ENCODE measurements at places on chromosomes 7 and 10. TPM values are rescaled to one million over a fixed set of nuclear protein-coding genes. Genes with fewer than 3 reads are reported as not detected.

- DNase-seq, result no peak
- no peak overlapping the region for H3K27ac ChIP-seq
- no peaks in the 10 kb centered on the region for H3K27me3 ChIP-seq
- H3K4me3 ChIP-seq, result no peak overlapping the region
Measured at GRCh38 chr7:17134786-17135185, 163.7 kb upstream of the AHR start.

DNA sequence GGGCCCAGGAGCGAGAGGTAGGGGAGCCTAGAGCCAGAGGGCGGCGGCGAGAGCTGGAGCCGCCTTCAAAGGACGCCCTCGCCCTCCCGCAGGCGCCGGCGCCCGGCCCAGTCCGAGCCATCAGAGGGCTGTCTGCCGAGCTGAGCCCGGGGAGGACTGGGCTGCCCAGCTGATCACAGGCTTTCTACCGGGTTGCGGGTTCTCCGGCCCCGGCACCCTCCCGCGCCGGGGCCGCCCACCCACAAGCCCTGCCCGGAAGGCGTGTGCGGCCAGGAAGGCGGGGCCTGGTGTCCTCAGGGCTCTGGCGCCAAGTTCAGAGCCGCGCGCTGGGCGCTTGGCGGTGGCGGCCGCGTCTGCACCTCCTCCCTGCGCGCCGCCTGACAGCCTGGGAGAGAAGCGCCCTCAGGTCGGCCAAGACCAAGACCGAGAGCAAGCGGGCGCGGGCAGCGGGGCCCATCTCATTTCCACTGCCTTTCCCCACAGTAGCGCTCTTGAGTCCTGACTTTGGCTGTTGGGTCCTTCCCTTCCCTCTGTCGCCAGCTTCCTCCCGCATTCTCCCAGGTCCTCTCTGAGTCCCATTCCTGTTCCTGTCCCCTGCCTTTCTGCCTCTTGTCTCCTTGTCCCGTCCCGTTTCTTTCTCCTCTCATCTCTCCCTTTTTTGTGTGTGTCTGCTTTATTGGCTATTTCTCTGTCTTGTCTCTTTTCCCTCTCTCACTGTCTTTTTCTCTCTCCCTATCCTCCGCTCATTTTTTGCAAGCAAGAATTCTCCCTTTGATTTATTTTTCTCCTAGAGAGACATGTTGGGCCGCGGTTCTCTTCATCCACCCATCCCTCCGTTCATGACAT, 60.6 kb upstream of the MSMB start:
- peak; percentile 33 for DNase-seq
- no peaks in the 10 kb centered on the region for H3K27me3 ChIP-seq

GRCh38 chr10:3107426-3107961, 40.1 kb downstream of the PFKP start:
- no peaks in the 10 kb centered on the region for H3K27me3 ChIP-seq
- peaks cover 21% of the 10 kb centered on the region for H3K36me3 ChIP-seq
- no peak overlapping the region for H3K27ac ChIP-seq
- no peaks in the 10 kb centered on the region for H3K4me1 ChIP-seq
- no peak for DNase-seq
- no peak overlapping the region for H3K4me3 ChIP-seq

DNA sequence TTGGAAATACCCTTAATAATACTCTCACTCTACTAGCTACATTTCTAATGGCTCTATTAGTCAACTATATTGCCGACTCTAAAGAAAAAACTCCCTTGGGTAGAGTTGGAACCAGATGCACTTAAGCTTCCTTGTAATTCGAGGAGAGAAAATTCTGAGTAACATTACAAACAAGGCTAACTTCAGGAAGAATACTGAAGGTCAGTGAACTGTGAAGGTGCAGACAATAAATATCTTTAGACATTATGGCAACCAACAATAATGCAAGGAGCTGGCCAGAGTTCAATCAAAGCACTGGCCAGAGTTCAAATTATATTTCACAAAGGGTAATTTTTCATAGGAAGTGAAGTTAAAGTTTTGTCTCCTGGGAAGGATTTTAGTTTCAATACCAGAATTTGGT, 40.7 kb upstream of the MRLN start:
- DNase-seq, result peak; percentile 21
- peaks cover 38% of the 10 kb centered on the region for H3K36me3 ChIP-seq
- H3K27me3 ChIP-seq, result no peaks in the 10 kb centered on the region
- no peak overlapping the region for H3K27ac ChIP-seq
- H3K4me1 ChIP-seq, result no peaks in the 10 kb centered on the region

GRCh38 chr10:23063973-23064812, 31.2 kb upstream of the MSRB2 start:
- no peaks in the 10 kb centered on the region for H3K27me3 ChIP-seq
- no peak overlapping the region for H3K27ac ChIP-seq
- no peaks in the 10 kb centered on the region for H3K36me3 ChIP-seq
- DNase-seq, result no peak

GRCh38 chr10:86944471-86944870, 12.9 kb downstream of the MMRN2 start:
- H3K4me1 ChIP-seq, result peaks cover 3% of the 10 kb centered on the region

DNA sequence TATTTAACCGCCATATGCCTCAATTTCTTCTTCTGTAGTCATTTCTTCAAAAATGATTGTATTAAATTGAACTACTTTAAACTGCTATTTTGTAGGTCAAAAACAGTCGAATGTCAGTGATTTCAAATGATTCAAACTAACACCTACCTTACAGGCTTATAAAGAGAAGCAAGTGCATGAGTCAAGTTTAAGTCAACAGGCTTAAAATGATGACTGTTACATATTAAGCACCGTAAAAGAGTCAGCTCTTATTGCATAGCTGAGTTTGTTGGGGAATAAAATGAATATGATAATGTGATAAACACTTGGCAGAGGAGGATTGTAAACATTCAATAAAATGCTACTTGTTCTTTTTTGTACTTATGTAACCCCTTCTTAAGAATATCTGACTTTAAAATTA, 90.1 kb upstream of the ANKRD1 start:
- no peaks in the 10 kb centered on the region for H3K4me1 ChIP-seq
- H3K27ac ChIP-seq, result no peak overlapping the region
- H3K27me3 ChIP-seq, result no peaks in the 10 kb centered on the region
- no peak overlapping the region for H3K4me3 ChIP-seq
- H3K36me3 ChIP-seq, result no peaks in the 10 kb centered on the region
- DNase-seq, result no peak

DNA sequence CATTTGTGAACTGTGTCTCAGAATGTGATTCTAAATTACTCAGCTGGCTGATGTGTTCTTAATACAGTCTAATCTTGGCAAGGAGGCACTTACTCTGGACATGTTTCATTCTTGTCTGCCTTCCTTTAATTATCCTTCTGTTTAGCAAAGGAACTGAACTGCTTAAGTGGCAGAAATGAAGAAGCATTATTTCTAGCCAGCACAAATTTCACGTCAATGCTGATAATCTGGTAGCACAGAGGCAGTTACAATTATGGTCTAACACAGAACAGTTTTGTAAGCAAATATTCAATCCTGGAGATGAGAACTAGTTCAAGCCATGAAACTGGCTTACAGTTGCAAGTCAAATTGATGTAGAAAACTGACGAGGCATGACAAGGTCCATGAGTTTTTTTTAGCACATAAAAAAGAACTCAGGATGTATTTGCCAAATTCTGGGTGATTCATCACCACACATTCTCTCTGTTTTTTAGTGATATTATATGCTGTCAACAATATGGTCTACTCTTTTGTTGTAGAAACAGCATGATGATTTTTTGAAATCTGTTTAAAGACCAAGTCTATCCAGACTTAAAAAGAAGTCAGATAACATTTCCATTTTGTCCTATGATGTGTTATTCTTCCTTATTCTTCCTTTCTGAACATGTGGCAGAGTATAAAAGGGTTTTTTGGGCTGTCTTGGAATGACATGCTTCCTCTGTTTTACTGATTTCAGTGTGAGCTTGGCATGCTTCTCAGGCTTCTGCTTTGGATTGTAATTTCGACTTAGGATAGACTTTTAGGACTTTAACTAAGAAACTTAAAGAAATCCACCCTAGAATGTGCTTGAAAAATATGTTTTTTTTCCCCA, 154.8 kb downstream of the DNAJB9 start:
- H3K27ac ChIP-seq, result no peak overlapping the region
- no peak overlapping the region for H3K4me3 ChIP-seq
- no peak for DNase-seq
- no peaks in the 10 kb centered on the region for H3K27me3 ChIP-seq

Gene TYW1
- 20.0 TPM for polyA plus RNA-seq

Gene NPFFR1
- 0.31 TPM for polyA plus RNA-seq

Gene PON1
- polyA plus RNA-seq, result 2.3 TPM

Gene XRCC2
- polyA plus RNA-seq, result 6.0 TPM

Gene UBE2H
- 45.5 TPM for polyA plus RNA-seq

Gene ELMO1
- 9.5 TPM for polyA plus RNA-seq

All from large intestine (tissue), 12 donors.